ENCODE measurements at places on chromosomes 1 and 21.
A peak's percentile ranks its signal among the peaks of the same experiment; 100 is the strongest.

DNA sequence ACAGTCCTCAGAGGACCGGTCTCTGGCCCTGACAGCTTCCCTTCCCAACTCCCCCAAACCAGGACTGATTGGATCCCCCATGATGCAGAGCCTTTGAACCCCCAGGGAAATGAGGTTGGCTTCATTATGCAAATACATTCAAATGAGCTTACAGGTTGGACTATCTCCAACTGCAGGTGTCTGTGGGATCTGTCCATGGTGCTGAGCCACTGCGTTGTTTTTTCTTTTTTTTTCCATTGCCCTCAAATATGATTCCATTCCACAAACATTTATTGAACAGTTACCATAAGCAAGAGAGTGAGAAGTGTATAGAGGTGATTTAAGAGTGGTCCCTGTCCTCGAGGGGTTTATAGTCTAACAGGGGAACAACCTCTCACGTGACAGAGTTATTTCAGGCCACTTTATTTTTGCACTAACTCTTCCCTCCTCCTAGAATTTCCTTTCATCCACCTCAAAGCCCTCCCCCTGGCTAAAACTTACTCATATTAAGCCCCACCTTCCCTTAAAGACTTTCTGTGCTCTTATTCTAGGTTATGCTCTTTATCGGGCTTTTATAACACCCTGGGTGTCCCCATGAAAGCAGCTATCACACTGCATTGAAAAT is 21.9 kb downstream of the DLGAP3 start:
- DNase-seq, result peak; percentile 8

- no peak for DNase-seq
Observed at GRCh38 chr1:110160538-110161100, 10.3 kb downstream of the SLC6A17 start.

DNA sequence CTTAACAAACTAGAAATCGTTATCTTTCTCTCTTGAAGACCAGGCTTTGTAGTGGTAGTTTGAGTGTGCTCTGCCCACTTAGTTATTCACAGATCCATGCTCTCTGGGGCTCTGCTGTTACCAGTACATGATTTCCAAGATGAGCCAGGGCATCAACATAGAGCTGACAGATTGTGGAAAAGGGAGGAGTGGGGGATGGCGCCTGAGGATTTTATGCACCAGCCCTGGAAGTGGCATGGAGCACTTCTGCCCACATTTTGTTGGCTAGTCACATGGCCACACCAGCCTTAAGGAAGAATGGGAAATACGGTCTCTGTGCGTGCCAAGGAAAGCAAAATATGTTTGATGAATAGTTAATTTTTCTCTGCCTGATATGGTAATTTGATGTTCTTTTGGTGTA is 18.2 kb downstream of the TSNAX start:
- no peak for DNase-seq

DNA sequence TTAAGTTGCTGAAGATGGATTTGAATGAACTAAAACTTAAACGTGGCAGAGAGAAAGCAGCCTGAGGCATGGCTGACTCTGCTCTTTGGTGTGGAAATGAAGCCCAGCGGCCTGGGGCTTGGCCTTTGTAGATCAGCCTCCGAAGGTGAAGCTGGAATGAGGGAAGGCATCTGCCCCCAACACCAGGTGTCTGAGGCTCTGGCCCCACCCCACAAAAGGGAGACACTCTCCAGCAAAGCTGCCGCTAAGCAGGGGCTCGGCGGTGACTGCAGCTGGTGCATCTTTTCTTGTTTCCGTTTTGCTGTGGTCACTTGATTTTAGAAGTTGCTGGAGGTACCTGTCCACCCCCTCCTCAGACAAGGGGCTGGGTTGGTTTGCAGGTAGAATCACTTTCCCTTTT is 38.2 kb upstream of the NID1 start:
- no peak for DNase-seq

- DNase-seq, result peak; percentile 40
Observed at GRCh38 chr1:32753532-32754316, 51.2 kb upstream of the SYNC start.
